NCI-H345 (cell line): ENCODE measurements at places on chromosomes 2 and 18.

DNA sequence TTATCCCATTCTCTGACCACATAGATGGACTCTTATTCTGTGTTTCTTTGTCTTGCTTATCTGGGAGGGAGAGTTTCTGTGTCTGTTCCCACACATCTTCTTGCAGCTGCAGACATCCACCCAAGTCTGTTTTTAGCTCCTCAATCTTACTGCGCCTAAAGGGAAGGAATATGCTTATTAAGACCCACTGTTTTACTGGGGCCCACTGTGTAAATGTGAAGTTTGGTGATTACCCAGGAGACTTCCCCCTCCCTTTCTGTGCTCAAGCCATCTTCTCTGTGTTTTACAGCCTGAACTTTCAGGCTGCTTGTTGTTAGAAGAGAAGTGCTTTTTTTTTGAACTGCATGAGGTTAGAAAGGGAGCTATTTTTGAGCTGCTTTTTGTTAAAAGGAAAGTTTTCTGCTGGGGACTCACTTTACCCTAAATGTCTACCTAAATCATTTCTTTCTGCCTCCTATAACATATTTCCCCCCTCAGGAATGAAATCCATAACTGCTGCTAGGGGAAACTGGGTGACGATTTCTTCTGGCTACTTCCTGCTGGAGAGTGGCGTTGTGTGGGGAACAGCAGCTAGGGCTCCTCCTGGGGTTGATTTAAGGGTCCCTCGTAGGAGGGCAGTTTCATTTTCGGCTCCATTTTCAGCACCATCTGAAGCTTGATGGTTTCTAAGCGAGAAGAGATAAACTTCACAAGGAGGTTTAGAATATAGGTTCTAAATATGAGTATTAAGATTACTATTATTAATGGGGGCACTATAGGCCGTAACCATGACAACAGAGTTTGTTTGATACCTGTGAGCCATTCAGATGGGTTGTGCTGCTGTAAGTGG, 39.5 kb upstream of the GMCL1 start:
- no peak for DNase-seq

- no peak for DNase-seq
Measured at GRCh38 chr2:239727182-239727775, 297.9 kb downstream of the NDUFA10 start.

DNA sequence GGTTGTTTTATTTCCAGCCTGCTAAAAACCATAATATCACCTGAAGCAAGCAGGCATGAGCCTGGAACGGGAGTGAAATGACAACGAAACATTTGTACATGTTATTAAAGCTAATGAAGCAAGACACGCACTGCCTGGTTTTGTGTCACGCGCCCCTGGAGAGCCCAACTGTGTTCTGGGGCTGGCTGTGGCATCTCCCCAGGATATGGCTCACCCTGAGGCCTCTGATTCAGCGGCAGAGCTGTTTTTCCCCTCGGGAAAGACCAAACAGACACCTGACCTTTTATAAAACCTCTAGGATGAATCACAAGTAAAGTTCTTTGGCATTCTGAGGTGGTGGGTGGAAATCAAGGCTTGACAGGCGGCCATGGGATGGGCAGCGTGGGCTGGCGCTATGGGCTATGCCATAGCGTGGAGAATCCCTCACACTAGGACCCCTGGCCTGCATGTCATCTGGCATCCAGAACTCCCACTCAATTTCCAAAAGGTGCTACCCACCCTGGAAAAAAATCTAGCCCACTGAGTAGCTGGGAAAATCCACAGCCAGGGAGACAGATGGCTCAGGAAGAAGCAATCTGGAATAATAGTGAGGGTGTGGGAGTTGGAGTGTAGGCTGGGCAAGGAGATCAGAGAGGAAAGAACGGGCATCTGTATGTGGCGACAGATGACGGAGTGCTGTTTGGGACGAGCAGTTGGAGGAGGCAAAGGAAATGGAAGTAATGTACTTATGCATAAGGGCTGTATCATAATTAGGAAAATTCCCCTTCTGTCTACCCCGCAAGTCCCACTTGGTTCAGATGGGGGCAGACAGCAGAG, 262.0 kb downstream of the AFF3 start:
- no peak for DNase-seq

DNA sequence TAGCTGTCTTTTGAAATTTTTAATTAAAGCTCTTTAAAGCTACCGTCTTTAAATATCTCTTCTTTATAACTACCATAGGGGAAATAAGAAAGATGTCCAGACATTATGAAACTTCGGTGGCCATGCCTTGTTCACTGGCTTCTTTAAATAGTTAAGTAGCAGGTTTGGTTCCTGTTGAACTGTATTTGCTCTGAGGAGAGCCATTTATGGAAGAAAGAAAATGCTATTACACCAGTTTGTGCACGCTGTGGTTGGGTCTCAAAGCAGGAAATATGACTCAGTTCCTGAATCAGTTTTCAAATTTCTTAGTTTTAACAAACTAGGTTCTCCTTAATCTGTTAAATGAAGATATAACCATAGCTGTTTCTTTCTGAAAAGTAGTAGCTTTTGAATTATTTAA, 12.2 kb downstream of the ARPC2 start:
- no peak for DNase-seq

DNA sequence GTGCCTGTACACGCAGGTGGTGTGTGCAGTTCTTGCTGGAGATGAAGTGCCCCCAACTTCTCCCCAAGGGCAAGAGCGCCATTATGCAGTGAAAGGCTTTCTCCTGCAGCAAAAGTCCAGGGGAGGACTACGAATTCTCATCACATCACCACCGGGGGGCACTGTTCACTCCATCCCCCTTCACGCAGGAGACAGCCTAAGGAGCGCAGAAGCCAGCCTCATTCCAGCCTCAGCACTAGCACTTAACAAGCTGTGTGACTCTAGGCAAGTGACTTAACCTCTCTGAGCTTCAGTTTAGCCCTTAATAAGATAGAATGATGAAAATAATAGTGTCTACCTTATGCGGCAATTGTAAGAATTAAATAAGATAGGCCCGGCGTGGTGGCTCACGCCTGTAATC, 32.3 kb downstream of the DNMT3A start:
- peak; percentile 38 for DNase-seq

GRCh38 chr18:73842795-73843394, 304.7 kb downstream of the FBXO15 start:
- DNase-seq, result peak; percentile 57

DNA sequence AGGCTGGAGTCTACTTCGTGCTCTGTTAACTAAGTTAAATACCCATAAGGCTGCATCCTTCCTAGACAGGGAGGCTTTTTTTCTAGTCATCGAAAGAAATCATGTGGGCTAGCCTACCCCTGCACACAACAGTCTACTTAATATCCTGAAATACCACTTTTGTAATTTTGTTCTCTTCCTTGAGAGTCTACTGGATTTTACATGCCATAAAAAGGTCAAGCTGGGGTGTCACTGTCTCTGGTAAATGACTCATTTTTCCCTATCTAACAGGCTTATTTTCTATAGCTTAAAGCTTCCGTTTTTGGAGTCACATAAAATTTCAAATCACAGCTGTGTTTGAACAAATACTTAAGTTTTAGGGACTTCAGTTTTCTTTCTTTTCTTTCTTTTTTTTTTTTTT, 10.7 kb upstream of the STAM2 start:
- DNase-seq, result no peak

DNA sequence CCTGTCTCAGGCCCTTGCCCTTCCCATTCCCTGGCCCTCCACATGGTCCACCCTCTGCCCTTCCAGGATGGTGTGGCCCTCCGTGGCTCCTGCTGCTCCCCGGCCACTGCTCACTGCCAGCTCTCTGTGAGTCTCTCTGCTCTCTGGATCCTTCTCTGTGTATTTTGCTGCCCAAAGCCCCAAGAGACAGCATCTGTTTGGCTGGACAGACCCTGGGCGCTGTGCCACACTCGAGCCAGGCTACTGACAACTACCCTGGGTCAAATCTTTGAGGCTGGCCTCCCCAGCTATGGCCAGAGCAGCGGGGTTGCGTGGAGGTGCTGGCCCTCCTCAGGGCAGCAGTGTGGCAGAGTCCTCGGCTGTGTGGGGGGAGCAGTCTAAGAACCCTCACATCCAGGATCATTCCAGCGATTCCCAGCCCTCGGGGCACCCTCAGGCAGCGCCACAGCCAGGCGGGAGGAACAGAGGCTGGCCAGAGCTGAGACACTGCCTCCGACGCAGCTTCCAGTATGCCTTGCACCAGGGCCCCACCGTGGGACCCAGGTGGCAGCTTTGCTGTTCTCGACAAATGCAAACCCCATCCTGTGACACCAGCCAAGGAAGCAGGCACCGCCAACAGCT, 139.4 kb upstream of the GLI2 start:
- no peak for DNase-seq

DNA sequence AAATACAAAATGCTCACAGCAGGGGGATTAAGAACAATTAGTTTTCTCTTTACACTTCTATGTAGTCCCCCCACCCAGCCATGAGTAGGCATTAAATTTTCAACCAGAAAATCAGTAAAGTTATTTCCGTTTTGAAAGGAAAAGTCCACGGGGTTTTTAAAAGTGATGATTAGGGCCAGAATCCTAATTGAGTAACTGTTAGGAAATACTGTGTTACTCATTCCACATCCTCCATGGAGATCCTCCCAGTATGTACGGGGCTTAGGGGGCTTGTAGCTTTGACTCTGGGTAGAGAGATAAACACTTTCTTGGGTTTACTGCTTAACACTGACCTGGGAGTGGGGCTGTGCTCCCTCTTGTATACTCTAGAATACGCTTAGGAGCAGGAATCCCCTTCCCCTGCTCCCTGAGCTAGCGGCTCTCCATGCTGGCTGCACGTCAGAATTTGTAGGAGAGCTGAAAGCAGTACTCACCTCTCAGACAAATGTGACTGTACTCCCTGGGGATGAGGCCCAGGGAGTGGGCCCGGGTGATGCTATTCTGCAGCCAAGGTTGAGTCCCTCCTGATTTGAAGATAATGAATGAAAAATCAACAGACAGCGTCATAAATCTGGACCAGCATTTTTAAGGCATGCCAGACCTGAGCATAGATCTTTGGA, 100.5 kb downstream of the SLC4A3 start:
- DNase-seq, result no peak

DNA sequence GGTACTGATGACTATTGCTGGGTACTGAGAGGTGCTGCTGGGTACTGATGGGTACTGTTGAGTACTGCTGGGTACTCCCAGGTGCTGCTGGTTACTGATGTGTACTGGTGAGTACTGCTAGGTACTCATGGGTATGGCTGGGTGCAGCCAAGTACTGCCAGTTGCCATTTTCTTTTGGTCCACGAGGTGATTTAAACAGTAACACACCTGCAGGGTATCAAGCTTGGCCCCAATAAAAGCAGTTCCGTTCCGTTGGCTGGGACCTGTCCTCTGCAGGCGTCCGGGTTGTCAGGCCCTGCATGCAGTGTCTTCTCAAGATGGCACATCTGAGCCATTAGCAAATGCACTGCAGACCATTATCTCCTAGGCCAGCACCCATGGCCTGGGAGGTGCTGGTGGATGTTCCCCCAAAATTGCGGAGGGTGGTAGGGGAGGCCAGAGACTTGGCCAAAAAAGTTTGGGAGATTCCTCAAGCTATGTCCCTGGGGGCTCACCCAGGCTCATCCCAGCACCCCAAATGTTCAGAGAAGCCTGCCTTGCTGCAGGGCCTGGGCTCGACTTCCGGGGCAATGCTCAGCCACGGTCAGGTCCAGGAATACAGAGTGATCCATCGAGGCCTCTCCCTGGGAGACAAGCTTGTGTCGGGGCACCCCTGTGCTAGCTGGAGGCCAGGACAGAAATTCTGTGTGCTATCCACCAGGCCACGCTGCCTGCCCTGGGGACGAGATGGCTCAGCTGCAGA, 165.2 kb downstream of the TWIST2 start:
- DNase-seq, result no peak

GRCh38 chr18:9900699-9901098, 13.1 kb upstream of the VAPA start:
- no peak for DNase-seq
